ENCODE measurements at places on chromosomes 5 and 9.

GRCh38 chr5:180329606-180330269 is 23.4 kb downstream of the GFPT2 start:
- no peak for DNase-seq

DNA sequence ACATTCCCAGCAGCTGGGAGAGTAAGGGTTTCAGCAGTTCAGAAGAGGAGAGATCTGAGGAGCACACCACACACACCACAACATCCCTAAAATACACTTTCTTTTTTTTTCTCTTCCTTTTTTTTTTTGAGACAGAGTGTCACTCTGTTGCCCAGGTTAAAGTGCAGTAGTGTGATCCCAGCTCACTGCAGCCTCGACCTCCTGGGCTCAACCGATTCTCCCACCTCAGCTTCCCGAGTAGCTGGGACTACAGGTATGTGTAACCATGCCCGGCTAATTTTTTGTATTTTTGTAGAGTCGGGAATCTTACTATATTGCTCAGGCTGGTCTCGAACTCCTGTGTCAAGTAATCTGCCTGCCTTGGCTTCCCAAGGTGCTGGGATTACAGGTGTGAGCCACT is 9.7 kb upstream of the UBAP1 start:
- no peak for DNase-seq

DNA sequence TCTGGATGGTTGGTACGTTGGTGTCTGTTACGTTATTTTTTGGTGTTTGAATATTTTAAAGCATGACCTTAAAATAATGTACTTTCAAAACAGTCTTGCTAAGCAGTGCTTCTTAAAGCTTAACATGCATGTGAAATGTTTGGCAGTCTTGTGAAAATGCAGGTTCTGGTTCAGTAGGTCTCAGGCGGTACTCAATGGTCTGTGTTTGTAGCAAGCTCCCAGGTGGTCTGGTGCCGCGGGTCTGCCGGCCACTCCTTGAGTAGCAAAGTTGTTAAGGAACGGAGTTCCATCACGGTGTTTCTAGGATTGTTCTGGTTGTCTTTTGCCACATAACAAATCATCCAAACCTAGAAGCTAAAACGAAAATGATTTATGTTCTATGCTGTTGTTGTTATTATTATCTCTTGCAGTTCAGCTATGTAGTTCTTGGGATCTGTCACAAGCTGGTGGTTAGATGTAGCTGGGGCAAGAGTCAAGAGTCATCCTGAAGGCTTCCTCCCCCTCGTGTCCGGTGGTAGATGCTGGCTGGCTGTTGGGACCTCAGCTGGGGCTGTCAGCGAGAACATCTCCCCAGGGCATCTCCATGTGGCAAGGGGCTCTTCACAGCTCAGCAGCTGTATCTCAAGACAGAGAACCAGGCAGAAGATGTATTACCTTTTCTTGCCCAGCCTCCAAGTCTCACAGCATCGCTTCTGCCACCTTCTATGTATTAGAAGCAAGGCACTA is 186.8 kb downstream of the PALM2AKAP2 start:
- no peak for DNase-seq

DNA sequence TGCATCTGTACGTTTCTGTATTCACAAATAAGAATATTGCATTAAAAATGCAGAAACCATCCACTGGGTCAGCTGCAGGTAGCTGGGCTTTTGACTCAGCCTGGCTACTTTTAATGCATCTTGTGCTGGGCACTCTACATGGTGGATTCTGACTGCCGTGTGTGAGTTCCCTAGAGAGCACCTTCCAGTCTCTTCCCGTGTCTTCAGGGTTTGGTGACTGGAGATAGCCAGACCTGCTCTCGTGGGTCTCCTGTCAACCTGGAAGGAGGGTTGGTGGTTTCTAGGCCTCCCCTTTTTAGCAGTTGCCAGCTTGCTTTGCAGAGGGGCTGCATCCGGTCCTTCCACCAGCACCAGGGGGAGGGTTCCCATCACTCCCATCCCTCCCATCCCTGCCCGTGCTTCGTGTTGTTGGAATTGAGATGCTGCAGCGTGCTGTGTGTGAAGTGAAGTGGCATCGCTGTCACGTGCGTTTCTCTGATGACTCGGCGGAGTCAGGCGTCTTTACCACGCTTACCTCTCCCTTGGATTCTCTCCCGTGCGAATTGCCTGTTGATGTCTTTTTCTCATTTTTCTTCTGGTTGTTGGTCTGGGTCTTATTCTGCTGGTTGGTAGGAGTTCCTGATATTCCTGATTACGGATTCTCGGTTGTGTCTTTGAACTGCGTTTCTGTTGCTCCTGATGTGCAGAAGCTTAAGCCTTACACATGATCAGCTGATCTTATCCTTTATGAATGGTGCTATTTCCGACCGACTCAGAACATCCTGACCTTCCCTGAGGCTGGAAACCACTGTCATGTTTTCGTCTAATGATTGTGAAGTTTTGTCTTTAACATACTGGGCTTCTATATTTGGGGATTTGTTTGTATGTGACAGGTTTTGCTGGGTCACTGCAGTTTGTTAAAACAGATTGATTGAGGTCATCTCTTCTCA is 16.9 kb downstream of the FBXW5 start:
- no peak for DNase-seq

DNA sequence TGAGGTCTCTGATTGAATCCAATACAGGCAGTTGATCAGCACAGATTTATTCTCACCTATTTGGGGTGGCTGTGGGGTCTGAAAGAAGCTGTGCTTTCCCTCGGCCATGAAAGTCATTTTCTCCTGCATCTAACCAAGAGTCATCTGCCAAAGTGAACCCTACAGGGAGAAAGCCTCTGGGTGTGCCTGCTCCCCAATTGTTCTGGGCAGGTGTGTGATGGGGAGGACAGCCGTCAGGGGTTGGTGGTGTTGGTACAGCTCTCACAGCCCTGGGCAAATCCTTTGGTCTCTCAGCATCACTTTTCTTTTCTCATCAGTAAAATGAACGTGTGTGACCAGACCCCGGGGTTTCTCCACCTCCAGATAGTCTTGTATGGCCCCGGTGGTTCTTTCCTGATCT is 2.5 kb downstream of the PHF2 start:
- no peak for DNase-seq

DNA sequence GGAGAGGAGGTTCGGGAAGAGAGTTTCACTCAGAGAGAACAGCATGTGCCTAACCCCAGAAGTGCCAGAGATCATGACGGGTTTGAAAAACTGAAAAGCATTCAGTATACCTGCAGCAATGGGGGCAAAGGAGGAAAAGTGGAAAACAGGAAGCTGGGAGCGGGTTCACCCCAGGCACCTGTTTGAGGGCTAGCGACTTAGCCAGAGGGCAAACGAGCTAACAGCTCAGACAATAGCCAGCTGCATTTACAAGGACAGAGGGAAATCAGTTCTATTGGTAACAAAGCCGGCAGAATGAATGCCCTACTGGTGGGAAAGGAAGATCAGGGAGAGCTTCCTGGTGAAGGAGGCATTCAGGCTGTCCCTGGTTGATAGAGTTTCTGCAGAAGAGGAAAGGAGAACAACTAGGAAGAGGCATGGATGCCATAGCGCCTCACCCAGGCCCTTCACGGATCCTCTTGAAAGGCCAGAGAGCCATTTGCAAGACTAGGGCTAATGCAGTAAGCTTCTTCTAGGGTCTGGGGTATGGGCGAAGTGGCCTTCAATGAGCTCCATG is 141.7 kb upstream of the ADRA1B start:
- DNase-seq: no peak

- no peak for DNase-seq
Observed at GRCh38 chr9:124793015-124793541, 16.1 kb downstream of the OLFML2A start.

GRCh38 chr5:72172786-72173185 is 65.5 kb downstream of the MAP1B start:
- DNase-seq: no peak

DNA sequence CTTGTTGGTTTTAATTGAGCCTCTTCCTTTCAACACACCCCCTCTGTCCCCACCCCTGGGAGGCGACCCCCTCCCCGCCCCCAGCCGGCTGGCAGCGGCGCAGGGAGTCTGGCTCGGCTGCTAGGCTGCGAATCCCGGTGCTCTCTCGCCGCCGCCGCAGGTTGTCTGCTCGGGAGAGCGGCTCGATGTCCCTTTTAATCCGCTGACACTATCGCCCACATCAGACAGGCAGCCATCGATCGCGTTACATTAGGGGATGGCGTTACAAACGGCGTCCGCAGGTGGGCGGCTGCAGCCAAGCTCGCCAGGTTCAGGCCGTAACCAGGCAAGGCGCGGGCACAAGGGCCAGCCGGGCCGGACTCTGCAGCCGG is 1.3 kb downstream of the NR2F1-AS1 start:
- no peak for DNase-seq

- DNase-seq: no peak
Observed at GRCh38 chr5:147809830-147810666, 21.4 kb downstream of the SPINK1 start.

DNA sequence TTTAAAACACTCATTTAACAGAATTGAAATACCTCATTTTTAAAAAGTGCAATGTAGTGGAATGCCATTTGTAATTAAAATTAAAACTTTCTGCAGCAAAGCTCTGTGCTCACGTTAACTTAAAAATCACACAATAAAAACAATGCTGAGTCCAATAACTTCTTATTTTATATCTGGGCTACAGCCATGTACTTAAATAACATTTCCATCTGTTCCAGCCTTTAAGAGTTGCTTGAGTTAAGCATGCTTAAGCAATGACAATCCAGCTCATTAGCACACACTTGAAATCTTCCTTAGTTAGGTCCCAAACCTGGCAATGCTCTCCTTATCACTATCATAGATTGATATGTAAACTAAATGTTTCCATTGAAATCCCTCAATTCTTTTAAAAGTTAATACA is 132.3 kb upstream of the CDH12 start:
- DNase-seq: no peak

DNA sequence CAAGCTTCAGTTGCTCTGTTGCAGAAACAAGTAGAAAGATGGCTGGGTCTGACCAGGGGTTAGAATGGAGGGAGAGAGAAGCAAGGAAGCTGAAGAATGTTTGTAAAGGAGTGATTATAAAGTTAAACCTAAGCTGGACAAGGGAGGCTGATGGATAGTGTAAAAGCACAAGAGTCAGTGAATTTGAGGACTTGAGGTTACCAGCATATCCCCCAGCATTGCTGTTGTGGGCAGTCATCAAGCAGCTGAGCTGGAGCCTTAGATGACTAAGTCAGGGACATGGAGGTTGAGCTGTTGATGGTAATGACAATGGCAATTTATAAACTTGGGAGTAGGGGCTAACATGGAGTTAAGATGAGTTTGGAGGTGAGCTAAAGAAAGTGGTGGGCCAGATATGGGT is 131.5 kb downstream of the ERCC6L2 start:
- DNase-seq: no peak

GRCh38 chr5:154947778-154948177 is 6.9 kb downstream of the MRPL22 start:
- no peak for DNase-seq

DNA sequence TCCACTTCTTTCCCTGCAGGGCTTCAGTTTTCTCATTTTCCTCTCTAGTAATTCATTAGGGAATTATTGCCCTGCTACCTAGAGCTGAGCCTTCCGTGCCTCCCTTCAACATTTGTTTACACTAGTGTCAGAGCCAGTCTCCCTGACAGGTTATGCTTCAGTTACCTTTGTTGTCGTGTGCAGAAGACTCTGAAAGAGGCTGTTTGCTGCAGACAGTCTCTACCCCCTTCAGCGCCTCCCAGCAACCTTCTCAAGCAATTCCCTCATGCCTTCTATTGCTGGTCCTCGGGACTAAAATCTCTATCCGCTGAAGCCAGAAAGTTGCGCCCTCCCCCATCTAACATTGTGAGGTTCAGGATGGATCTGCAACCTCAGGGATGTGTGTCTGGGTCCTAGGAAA is 12.8 kb downstream of the RALGPS1 start:
- no peak for DNase-seq
